Astrocyte of the cerebellum (primary cell): ENCODE measurements at places on chromosomes 12 and 14.

- no peak for DNase-seq
Observed at GRCh38 chr12:121181181-121181580, 28.7 kb upstream of the P2RX4 start.

- no peak for DNase-seq
Observed at GRCh38 chr12:73421832-73422231, 1115.8 kb upstream of the ATXN7L3B start.

DNA sequence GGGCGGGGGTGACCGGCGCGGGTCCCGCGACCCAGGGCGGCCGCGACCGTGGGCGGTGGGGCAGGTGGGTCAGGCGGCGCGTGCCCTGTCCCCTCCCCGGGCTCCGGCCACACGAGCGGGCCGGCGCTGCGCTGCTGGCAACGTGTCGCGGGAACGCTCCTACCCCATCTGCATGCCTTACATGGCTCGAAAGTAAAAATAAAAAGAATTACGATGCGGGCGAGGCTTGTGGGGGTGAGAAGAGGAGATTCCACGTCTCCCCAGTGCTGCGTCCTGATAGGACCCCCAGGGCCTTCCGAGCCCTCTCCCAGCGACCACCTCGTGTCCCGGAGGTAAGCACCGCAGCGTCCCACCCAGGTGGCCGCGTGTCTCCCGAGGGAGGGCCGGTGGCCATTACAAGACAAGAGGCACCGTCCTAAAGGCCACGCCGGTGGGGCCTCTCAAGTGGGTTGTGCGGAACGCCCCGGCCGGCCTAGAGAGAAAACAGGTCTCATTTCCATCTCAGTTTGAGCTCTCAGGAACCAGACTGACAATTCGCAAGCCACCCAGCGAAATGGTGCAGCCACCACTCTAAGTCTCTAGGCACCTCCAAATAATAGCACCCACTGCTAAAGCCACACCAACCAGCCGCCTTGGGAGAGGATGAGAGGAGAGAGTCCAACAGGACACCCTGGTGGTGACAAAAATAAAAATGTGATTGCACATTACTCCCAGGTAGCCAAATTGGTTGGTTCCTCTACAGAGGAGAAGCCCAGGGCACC, 612 bp upstream of the FOXN3 start:
- no peak for DNase-seq

- peak; percentile 28 for DNase-seq
Observed at GRCh38 chr14:79011091-79011919, 841.1 kb downstream of the NRXN3 start.

DNA sequence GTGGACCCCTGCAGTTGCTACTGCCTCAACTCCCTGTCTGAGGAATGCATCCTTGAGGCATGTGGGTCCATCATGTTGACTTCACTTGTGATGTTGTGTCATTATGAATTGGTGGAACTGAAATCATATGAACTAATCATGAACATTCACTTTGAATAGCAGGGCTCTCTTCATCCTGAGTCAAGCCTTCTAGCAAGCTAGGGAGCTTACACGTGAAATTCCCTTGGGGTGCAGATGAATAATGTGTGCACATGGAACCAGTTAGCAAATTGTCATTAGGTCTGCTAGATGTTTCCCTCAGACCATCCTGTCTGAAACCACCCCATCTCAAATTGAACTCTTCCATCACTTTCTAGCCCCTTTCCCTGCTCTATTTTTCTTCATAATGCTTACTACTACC, 3.6 kb downstream of the COQ6 start:
- no peak for DNase-seq

DNA sequence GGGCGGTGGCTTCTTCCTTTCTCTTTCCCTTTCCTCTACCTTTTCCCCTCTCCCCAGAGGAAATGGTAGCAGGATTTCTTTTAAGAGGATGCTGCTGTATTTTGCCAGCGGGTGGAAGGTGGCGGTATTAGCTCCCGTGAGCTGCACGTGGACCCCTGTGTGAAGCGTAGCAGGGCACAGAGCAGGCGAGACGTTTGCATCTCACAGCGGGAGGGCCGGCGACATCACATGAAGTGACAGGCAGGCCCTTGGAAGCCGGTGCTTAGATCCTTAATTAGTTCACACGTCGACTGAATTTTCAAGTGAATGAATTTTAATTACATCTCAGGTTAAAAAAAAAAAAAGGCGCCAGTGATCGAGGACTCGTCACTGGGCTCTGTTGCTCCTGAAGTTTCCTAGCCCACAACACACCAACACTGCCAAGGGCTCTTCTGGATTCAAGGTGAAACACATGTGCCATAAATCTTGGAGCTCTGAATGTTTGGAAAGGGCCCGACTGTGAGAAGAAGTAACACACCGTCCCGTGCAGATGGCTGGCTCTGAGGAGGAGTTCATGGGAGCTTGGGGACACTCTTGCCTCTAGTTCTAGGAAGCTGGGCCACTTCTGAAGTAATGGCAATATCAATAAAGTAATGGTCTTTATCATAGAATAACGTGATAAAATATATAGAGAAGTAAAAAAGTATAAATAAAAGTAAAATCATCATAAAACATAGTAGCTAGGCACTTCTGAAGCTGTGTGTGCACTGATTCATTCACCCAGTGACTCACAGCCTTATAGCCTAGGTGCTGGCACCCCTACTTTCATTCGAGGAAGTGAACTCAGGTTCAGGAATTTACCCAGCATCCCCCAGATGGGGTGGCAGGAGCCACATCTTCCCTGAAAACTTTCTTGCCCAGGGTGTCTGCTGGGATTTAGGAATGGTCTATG, 75.3 kb downstream of the AACS start:
- no peak for DNase-seq

DNA sequence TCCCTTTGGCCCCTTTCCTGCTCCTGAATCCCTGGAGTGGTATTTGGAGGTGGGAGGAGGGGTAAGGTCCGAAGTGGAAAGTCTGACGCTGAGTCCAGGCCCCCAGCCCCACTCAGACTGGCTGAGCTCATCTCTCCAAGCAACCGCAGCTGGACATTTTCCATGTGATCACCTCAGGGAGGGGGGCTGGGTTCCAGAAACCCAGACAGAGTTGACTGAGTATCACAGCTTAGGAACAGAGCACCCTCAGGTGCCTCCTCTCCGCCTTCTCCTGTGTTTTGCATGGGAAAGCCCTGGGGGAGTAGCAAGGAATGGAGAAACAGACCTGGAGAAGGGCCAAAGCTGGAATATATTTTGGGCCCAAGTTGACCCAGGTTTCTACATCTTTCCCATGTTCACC, 8.0 kb upstream of the ITGA5 start:
- no peak for DNase-seq

GRCh38 chr14:73895939-73896338, 9.3 kb downstream of the ZNF410 start:
- DNase-seq = no peak

DNA sequence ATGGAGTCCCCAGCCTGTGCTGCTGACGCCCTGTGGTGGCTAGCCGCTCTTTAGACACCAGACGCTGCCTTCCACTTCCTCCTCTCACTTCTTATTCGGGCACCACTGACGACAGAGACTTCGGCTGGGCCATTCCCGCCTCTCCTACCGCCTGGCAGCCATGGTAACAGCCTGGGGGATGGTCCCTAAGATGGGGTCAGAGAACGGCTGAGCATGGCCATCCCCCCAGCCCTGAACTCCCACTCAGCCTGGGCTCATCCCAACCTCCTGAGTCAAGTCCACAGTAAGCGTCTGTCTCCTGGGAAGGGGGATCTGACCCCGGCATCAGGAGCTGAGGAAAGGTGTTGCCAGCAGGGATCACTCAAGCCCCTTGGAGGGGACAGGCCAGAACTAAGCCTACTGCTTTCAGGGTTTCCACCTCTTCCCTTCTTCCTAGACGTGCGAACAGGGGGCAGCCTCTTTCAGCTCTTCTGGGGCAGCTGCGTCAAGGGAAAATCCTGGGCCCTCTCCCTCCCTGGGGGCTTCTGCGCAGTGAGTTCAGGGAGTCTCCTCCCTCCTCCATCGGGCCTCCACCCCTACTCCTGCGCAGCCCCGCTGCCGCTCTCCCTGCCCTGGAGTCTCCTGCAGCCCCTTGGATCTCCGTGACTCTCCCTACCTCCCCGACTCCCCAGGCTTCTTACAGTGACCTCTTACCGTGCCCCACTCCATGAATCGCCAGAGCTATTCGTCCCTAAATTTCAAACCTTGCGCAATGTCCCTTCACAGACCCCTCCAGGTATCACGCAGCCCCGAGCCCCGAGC, 643 bp upstream of the TAMALIN start:
- no peak for DNase-seq

DNA sequence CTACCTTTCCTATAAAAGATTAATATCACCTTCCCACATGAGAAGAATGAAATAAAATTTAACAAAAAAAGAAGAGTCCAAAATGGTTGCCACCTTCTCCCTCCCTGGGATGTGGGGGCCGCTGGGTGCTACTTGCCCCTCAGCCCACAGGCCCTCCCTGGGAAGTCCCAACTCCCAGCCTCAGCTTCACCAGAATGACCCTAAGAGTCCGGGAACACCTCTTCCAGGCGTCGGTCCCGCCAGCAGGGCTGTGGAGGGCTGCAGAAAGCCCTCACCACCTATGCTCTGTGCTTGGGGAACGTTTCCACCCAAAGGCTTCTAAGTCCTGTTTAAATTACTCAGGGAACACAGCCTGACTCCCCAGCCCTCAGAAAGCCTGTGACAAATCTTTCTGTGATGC, 71.9 kb downstream of the MOK start:
- DNase-seq = no peak

DNA sequence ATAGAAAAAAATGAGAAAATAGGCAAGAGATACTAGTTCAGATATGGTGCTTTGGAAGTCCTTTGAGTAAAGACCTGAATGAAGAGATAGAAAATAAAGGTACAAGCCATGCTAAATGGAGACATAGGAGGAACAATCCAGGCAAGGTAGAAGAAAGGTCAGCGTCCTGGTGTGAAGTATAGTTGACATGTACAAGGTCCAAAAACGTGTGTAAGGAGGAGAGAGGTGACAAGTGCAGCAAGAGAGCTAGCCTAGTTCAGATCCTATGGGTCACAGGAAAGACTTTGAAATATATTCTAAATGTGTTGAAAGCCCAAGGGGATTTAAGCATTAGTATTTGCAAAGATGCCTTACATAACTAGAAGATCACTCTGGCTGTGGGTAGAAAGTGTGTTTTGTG, 88.2 kb downstream of the SLCO1B1 start:
- no peak for DNase-seq
